GM23248 (cell line): ENCODE measurements at places on chromosomes 2 and 18. TPM values are rescaled to one million over a fixed set of nuclear protein-coding genes. Genes with fewer than 3 reads are reported as not detected.

Gene IL1R2
- 0.85 and 1.2 TPM in 2 replicates for polyA plus RNA-seq

Gene KCNK3
- 0.04 TPM in 1 of 2 replicates, not detected in the other for polyA plus RNA-seq

DNA sequence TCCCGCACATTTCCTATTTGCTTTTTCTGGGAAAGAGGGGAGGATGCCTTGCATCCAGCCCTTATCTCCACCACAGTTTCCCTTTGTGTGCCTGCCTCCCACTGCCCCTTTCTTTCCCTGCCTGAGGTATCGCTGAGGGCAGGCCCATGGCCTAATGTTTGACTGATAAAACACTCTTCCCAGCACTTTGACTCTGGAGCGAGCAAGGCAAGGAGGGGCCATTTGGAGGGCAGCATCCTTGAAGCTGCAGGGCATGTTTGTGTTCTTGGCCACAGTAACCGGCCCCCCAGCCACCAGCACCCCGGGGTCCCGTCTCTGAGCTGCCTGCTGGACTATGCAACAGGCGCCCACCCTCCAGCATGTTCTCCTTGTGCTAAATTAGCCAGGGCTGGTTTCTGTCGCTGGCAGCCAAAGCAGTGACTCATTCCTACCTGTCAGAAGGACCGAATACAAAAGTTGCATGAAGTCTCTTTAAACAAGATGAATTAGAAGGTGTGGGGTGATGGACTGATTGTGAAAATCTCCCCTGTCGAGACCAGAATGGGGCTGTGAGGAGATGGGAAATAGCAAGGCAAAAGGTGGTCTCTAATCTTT is 50.7 kb downstream of the BCL2L11 start:
- H3K4me3 ChIP-seq, result no peak overlapping the region
- peaks cover 8% of the 10 kb centered on the region; the same call in 1 of the 2 replicates for H3K27me3 ChIP-seq
- DNase-seq, result no peak
- H3K4me1 ChIP-seq, result peaks cover 7% of the 10 kb centered on the region
- no peaks in the 10 kb centered on the region for H3K36me3 ChIP-seq

DNA sequence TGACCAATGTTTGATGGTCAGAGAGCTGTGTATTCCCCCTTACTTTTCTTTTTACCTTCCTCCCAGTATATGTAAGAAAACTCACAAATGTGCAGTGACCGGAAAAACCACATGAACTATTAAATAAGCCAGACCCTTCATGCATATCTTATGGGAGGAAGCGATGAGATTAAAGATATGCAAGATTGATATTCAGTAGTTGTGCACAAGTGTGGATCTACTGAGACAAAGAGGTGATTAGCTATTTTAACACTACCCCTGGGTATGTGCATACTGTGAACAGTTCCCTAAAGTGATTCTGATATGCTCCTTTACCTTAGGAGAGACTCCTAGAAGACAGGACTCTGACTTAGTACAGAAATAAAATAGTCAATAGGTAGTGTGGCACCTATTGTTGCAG is 328.3 kb downstream of the EPHA4 start:
- H3K4me3 ChIP-seq, result no peak overlapping the region
- no peak for DNase-seq
- no peaks in the 10 kb centered on the region; the same call in 1 of the 2 replicates for H3K27me3 ChIP-seq
- no peaks in the 10 kb centered on the region for H3K36me3 ChIP-seq

DNA sequence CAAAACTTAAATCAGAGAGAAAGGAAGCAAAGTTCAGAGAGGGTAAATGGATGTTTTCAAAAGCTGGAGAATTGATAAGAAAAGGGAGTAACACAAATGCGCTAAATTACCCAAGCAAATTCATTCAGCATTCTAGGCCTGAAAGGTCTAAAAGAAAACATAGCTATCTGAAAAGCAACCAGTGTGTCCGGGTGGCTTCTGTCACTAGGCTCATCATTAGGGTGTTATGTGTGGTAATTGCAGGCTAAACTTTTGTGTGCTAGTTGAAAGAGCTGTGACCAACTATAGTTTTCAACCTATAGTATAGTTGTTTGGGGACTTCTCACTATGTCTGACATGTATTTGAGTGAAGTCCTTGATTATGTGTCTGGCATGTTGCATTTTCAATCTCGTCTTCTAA is 839.6 kb upstream of the ZEB2 start:
- H3K27me3 ChIP-seq, result no peaks in the 10 kb centered on the region
- no peak overlapping the region for H3K4me3 ChIP-seq
- no peak overlapping the region for H3K27ac ChIP-seq
- no peak for DNase-seq
- H3K4me1 ChIP-seq, result peaks cover 11% of the 10 kb centered on the region

GRCh38 chr2:177211169-177211568 is 1.4 kb upstream of the HNRNPA3 start:
- DNase-seq, result no peak
- peaks cover 28% of the 10 kb centered on the region for H3K4me1 ChIP-seq
- peak overlapping the region; percentile 100 for H3K27ac ChIP-seq
- H3K4me3 ChIP-seq, result peak overlapping the region; percentile 85
- H3K27me3 ChIP-seq, result no peaks in the 10 kb centered on the region

GRCh38 chr2:38269421-38269820 is 107.7 kb downstream of the ATL2 start:
- peak; percentile 56 for DNase-seq
- H3K27ac ChIP-seq, result peak overlapping the region; percentile 67
- H3K4me1 ChIP-seq, result peaks cover 15% of the 10 kb centered on the region
- H3K36me3 ChIP-seq, result no peaks in the 10 kb centered on the region
- no peak overlapping the region for H3K4me3 ChIP-seq

GRCh38 chr2:24169023-24169422 is 5.8 kb upstream of the FAM228A start:
- no peak overlapping the region for H3K4me3 ChIP-seq
- H3K36me3 ChIP-seq, result no peaks in the 10 kb centered on the region
- no peak for DNase-seq
- no peaks in the 10 kb centered on the region for H3K4me1 ChIP-seq
- H3K27ac ChIP-seq, result no peak overlapping the region
- H3K27me3 ChIP-seq, result no peaks in the 10 kb centered on the region
